ENCODE measurements at places on chromosomes 1 and 21. TPM values are rescaled to one million over a fixed set of nuclear protein-coding genes. Genes with fewer than 3 reads are reported as not detected.

Gene C1orf94
- total RNA-seq, result 4.0 TPM

Gene PODN
- not detected for total RNA-seq

Gene GCSAML
- total RNA-seq, result 0.42 TPM

Gene OR2L3
- total RNA-seq, result not detected

Gene GJA9
- total RNA-seq, result not detected

Gene LRRC7
- 0.49 TPM for total RNA-seq

Gene AZIN2
- 0.20 TPM for total RNA-seq

Gene OLFML2B
- total RNA-seq, result 21.1 TPM

Gene OLIG1
- not detected for total RNA-seq

Gene TENT5C
- 4.5 TPM for total RNA-seq

Gene SERPINC1
- not detected for total RNA-seq

Gene INSRR
- total RNA-seq, result not detected

Gene GNG4
- 0.52 TPM for total RNA-seq

Gene OR6N1
- not detected for total RNA-seq
